ENCODE measurements at places on chromosomes 7 and 10.

DNA sequence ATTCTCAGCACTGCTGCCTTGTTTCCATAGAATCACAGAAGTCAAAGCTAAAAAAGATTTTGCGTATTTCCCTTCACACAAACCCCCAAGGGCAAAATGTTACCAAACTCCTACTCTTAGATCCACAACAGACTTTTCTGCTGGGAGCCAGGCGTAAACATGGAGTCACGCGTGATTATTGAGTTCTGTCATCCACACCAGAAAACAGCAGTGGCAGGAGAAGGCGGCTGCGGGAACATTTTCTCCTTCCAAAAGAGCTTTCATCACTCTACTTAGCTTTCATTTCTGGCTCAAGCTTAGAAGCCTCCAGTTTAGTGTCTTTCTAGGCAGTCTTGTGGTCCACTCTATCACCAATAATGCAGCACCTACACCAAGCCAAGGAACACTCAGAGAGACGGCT lies 712.9 kb upstream of the NRP1 start:
- no peak for DNase-seq

- DNase-seq: no peak
Measured at GRCh38 chr7:17056491-17057142, 174.8 kb upstream of the AGR3 start.

GRCh38 chr10:79436066-79436849 lies 9.2 kb downstream of the ZCCHC24 start:
- DNase-seq: no peak

DNA sequence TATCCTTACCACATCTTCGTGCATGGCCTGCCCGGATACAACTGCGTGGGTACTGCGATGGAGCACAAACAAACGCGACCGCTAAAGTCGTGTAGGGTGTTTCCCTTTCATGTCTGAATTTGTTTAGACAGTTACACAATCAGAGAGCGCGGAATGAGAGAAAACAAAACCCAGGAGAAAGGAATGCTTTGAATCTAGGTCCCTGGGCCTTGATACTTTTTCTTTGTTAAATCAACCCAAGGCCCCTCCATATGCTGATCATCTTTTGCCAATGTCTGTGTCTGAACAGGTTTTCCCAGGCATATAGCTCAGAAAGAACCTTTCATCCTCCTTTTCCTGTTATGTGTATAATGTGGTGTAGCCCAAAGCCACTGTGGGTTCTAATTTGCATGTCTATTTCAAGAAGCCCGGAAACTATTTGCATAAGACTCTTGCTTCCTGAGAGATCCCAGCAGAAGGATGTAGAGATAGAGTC lies 145.8 kb downstream of the FRMD4A start:
- DNase-seq: no peak

- no peak for DNase-seq
Measured at GRCh38 chr10:110016039-110016438, 8.3 kb downstream of the ADD3 start.

GRCh38 chr10:15427843-15428414 lies 56.8 kb upstream of the FAM171A1 start:
- DNase-seq: no peak

GRCh38 chr7:54897891-54898290 lies 120.9 kb upstream of the EGFR start:
- DNase-seq: no peak

- DNase-seq: no peak
Measured at GRCh38 chr10:61792921-61793320, 108.6 kb upstream of the ARID5B start.

GRCh38 chr10:114379631-114380041 lies 24.7 kb downstream of the AFAP1L2 start:
- no peak for DNase-seq

- no peak for DNase-seq
Measured at GRCh38 chr10:98097616-98098015, 36.8 kb upstream of the R3HCC1L start.

DNA sequence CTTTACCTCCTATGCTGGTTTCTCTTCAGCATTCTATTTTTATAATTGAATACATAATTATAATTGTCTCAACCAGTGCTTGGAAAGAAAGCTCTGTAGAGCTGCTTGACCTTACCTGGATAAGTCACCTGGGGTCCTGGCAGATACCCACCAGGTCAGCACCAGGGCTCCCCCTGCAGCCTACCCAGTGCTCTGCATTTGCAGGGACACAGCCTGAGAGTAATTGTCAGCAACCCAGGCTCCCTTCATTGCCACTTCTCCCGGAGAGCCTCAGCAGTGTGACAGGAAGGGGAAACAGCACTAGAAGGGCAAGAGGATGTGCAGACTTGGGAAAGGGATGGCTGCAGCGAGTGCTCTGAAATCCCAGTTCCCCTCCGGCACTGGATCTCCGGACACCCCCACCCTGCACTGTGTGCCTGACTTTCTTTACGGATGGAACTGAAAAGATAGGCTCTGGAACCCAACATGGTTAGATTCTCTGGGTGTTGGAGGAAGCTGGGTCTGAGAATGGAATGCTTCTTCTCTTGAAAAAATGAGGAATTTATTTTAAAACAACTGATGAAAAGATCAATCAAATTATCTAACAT lies 11.4 kb upstream of the PAX4 start:
- no peak for DNase-seq

GRCh38 chr10:14560274-14560673 lies 214.4 kb downstream of the FAM107B start:
- DNase-seq: peak; percentile 60

- no peak for DNase-seq
Measured at GRCh38 chr7:128422842-128423241, 13.1 kb upstream of the IMPDH1 start.

- no peak for DNase-seq
Measured at GRCh38 chr10:103759100-103759781, 96.1 kb downstream of the SH3PXD2A start.

DNA sequence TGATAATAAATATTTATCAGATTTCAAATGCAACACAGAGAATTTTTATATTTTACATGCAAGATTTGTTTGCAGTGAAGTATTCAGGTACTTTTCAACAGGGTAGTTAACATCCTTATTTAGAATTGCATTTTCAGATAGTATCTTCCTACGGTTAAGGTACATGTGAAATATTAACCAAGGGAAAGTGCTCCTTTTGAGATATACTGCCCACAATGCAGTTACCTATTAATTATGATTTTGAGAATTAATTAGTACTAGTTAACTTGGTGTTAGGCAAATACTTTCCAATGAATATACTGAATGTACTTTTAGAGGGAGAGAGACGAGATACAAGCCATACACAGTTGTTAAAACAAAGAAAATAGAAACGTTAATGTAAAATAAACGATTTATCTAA lies 206.2 kb upstream of the YAE1 start:
- DNase-seq: no peak

DNA sequence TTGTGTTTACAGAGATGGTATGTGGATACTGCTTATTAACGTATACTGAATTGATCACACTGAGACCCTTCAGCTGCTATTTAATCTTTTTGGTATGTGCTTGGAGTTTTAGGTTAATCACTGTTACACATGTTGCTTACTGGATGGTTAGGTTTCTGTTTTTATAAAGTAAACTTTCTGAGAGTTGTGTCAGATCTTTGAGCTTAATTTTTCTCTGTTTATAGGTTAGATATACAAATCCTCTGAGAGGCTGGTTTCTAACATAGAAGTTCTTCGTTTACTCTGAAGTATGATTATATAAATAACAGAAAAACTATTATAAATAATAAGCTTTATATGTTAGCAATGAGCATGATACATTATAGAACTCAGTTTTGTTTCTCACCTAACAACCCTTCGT lies 123.1 kb downstream of the NSUN6 start:
- no peak for DNase-seq

DNA sequence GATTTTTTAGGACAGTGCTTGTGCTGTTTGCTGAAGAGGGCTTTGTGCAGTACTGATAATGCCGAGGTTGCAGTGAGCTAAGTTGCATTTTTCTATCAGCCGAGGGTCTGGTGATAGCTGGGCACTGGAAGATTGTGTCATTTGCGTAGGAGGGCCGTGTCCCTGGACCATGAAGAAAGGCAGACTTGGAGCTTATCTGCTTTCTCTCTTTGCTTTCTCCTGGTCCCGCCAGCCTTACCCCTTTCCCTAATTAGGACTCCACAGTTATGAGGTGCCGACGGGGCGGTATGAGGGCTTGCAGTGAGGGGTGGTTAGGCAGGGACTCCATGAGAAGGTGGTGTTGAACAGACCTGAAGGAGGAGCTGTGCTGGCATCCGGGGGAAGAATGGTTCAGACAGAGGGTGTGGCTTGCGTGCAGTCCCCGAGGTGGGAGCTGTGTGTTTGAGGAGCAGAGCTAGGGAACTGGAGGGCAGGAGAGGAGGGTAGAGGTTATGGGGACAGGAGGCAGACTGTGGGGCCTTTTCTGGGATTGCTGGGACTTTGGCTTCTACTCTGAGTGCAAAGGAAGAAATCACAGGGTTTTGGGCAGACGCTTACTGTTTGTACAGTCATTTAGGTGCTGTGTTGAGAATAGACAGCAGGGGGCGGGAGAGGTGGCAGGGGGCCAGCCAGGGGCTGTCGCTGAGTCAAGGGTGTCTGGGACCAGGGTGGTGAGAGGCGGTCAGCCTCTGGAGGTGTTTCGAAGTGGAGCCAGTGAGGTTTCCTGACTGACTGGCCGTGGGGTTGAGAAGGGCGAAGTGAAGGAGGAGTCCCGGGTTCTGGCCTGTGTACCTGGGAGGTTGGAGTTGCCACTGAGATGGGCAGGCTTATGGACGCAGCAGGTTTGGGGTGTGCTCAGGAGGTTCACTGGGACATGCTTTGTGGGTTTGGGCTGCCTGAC lies 43.4 kb downstream of the PRF1 start:
- peak; percentile 50 for DNase-seq

DNA sequence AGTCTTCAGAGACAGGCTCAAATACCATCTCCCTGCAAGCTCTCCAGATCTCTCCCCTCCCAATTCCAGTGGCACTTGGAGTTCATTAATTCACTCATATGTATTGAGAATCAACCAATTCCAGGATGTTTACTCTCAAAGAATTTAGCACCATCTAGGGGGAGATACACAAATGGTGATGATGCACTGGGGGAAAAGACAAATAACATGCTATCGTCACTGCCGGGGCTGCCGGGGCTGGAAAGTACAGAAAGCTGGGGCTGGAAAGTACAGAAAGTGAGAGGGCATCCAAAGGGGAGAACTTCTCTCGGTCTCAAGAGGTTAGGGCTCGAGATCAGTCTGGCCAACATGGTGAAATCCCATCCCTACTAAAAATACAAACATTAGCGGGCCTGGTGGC lies 118.7 kb downstream of the MKX start:
- no peak for DNase-seq

DNA sequence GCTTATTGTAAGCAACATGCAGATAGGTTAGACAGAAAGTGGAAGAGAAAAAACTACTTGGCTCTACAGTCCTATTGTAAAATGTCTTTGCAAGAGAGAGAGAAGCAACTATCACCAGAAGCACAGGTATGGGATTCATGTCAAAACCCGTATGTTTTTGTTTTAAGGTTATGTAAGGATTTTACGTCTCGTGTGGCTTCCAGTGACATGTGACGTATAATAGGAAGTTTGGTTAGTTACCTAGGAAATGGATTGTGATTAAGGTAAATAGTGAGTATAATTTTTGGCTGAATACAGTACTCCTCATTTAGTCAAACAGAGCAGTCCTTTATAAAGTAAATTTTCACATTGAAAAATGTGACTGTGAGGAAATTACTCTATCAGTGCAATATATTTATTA lies 62.0 kb downstream of the PHF14 start:
- DNase-seq: no peak

- DNase-seq: no peak
Measured at GRCh38 chr10:49139028-49139845, 5.4 kb upstream of the FAM170B start.

DNA sequence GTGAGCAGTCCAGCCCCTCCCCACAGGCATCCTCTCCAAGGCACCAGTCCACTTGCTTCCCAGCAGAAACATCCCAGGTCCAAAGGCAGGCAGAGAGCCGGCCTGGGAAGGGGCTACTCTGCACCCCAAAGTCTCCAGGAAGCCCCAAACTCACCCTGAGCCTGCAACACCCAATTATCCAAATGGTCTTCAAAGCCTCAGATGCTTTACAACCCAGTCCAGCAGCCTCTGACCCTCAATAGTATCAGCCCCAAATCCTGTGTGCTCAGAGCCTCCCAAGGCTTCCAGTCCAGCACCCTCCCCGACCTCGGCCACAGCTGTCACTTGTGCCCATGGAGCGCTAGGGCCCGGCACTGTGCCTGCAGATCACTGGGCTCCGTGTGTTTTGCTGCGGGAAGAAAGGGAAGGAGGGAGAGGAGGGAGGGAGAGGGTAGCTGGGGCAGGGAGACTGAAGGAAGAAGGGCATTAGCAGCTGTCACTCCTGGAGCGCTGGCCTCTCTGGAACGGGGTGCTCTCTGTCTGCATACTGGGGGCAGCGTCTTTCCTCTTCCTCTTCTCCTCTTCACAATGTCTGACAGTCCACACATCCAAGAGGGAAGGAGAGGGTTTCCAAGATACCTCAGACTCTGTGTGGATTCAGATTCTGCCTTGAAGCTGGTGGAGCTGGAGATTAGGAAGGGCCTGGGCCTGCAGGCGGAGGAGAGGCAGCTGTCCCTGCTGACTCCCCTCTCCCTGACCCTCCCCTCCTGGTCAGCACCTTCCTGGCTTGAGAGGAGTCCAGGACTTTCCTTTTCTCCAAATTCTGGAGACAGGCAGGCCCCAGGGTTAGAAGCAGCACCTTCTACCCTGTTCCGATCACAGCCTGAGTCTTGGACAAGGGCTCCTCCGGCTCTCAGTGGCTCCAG lies 13.2 kb downstream of the CALML5 start:
- DNase-seq: no peak

All from activated CD4-positive, alpha-beta T cell treated with anti-CD3 and anti-CD28 coated beads for 1 hour (primary cell).